HT1080 (cell line): ENCODE measurements at places on chromosomes 1 and 21.

GRCh38 chr1:77562596-77563150, 119.8 kb downstream of the ZZZ3 start:
- DNase-seq = no peak

DNA sequence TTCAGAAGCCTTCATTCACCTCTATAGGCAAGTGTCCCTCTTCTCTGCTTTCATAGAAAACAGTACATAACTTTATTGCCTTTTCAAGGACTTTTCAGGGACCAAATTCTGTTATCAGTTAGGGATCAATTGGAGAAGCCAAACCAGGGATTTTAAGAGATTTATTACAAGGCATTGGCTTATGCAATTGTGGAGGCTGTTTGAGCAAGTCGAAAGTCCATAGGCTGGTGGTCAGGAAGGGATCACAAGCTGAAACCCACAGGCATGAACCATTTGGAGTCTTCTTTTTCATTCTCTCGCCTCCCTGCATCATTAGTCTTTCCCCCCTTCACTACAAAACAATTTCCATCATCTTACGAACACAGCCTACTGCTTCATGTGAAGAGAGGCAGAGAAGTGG, 34.8 kb upstream of the SYCP1 start:
- DNase-seq = no peak

DNA sequence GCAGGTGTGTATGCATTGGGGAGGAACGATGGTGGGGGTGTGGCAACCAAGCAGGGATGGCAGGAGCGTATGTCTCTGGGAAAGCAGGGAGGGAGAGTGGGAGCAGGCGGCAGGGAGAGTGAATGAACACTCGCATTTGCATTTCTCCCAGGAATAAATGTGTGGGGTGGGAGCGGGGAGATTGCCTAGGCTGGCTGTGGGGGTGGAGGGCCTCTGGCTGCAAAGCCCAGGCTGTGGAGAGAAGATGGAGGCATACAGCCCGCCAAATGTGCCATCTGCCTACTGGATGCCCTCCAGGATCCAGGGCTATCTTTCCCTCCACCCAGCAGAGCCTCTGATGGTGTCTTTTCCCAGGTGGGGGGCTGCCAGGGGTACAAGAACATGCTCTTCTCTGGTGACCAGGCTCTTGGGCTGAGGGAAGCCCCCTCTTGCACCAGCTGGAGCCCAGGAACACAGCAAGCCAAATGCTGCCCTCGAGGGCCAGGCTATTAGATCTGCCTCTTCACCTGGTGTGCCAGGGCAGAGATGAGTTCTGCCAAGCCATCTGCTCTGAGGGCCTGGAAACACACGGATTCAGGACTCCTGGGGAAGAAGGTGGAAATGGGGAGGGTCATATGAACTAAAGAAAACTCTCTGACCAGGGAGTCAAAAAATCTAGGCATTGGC, 1.7 kb upstream of the OPTC start:
- DNase-seq = no peak

DNA sequence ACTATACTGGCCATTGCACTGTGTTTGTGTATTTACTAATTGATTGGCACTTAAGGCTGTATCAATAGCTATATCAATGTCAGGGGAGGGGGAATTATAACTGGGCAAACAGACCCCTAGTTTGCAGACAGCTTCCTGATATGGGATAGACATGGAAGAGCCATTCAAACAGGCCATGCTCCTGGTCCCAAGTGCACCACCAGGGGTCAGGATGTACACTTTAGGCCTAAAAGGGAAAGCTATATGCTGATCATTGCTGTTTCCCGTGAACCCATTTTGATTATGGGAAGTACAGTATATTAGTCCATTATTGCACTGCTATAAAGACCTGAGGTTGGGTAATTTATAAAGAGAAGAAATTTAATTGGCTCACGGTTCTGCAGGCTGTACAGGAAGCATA, 124.9 kb upstream of the BACE2 start:
- no peak for DNase-seq

DNA sequence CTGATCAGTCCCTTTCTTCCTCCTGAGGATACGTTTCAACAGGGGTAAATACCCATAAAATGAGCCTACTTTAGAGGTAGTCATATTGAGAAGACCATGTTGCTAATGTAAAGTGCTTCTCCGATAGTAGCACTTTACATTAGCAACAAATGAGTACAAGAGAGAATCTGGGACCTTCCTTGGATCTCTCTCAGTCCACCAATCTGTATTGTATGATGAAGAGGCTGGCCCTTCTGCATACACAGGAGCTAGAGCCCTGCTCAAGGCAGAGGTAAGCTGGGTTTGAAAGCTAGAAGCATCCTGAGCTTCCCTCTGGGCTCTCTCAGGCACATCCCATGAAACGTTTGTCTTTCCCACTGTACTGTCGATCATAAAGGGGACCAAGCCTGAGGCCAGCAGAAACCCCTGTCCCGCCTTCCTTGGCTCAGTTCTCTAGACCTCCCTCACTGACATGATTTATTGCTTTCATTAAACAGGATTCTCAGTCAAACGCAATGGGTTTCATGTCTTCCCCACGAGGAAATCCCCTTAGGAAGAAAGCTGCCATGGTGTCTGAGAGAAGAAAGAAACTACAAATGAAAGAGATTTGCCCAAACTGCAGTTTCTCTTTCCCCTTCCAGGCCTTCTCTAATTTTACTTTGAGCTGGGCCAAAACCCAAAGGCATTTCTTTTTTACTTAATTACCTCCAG, 62.8 kb upstream of the BCAR3 start:
- no peak for DNase-seq
